Suppressor macrophage (primary cell): ENCODE measurements at places on chromosomes 2 and 18.

GRCh38 chr2:48254839-48255238 lies 275.1 kb upstream of the STON1 start:
- DNase-seq, result no peak

DNA sequence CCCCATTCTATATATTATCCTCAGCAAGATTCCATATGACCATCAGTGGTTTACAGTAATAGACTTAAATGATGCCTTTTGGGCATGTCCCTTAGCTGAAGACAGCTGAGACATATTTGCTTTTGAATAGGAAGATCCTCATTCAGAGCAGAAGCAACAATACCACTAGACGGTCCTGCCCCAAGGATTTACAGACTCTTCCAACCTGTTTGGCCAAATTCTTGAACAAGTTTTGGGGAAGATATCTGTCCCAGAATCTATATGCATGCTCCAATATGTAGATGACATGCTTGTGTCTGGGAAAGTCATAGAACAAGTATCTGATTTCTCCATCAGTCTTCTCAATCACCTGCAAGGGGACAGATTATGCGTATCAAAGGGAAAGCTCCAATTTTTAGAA lies 137.1 kb upstream of the RMP24 start:
- DNase-seq, result no peak

- no peak for DNase-seq
Measured at GRCh38 chr18:54981076-54981475, 21.8 kb upstream of the CCDC68 start.

DNA sequence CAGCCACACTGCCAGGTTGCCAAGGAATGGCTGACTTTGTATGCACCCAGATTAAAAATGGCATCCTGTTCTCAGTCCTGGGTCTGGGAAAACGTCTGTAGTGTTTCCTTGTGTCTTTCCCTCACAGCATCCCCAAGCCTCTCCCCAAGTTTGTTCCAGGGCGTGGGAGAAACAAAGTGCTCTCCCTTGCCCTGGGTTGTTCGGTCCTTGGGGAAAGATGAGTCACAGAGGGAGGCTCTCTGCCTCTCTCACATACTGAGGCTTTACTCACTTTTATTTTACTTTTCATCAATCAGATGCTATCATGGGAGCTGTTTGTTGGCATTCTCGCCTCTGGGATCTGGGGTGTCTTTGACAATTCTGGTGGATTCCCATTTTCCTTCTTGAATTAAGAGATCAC lies 492.3 kb downstream of the XIRP2 start:
- DNase-seq, result no peak

DNA sequence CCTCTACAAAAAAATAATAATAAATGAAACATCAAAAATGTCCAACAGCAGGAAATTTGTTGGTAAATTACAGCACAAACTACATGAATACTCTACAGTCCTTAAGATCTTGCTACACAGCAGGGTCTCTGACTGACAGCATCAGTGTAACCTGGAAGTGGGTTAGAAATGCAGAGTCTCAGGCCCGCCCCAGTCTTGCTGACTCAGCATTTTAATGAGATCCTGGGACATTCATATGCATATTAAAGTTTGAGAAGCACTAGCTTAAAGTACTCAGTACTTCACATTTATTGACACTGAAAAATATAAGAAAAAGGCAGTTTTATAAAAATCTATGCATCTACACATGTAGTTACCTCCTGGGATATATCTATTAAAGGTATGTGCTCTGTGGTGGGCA lies 21.7 kb downstream of the ST3GAL5 start:
- DNase-seq, result no peak

GRCh38 chr2:178233428-178233827 lies 39.1 kb downstream of the OSBPL6 start:
- DNase-seq, result no peak

- peak; percentile 91 for DNase-seq
Measured at GRCh38 chr2:85886590-85886989, 2.2 kb downstream of the ST3GAL5 start.

DNA sequence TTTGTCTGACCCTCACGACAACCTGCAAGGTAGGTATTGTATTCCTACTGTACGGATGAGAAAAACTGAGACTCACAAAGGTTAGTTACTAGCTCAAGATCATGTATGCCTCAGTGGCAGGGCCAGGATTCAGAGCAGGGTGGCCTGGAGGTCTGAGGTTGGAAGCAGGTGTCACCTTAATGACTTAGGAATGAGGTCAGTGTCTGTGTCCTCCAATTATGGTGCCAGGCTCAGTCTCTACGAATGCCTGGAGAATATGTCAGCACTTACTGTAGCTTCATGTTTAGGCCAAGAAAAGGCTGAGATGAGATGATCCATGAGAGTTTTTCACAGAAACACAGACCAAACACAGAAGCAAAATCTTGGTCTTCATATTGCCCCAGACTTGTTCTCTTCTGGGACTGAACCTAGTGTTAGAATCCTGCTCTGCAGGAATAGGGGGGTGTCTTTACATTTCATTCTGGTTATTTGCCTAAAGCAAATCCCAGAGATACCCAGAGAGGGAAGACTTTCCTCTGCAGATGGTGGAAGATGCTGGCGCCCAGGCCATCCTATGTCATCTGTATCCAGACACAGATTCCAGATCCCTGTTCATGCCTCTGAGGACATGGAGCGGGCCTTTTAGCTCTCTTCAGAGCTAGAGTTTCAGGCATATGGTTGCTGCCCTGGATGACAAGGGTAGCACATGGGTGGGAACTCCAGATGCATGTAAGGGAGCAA lies 16.3 kb upstream of the RAB10 start:
- DNase-seq, result no peak

DNA sequence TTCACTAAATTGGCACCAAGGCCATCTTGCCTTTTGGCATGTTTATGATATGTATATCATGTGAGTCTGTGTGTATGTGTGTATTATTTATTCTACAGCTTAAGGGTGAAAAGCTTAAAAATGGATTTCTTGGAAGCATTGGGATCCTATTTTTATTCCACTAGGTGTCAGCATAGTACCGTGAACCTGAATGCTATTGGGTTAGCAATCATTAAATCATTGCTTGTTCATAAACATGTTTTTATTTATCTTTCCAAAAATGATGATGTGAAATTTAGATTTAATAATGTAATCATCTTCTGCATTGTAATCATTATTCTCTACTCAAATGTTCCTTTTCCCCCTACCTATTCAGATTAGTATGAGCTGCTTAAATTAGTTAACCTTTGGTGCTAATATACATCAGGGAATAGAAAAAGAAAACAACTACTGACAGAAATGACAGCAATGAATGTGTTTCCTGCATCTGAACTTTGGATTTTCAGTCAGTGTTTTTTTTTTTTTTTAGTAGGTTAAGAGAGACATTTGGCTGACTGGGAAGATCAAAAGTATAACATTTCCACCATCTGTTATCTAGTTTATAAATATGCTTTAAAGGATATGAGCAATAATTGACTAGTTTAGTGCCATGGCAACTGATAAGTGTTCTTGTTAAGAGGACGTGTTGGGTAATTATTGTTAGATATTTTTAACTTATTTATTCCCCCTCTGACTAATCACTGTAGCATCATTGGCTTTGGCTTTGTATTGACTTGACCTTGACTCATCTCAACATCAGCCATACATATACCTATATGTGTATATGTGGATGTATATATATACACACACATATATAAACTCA lies 14.1 kb upstream of the ZSWIM2 start:
- DNase-seq, result peak; percentile 57

DNA sequence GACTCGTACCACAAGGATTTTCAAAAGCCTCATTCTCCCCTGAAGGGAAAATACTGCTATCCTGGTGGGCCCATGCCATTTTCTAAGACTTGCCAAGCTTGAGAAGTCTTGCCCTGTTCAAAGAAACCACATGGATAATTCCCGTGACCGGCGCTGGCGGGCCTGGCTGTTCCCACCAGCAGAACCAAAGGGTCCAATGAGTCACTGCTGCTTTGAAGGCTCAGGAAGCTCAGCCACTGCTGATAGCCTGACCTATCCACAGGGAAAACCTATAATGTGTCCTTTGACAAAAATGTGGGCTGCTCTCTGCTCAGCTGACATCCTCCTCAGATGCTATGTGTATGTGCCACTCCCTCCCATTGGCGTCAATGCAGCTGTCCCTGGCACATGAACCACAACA lies 137.9 kb upstream of the RAB12 start:
- DNase-seq, result no peak

- no peak for DNase-seq
Measured at GRCh38 chr18:30687501-30687900, 355.0 kb downstream of the DSC3 start.

DNA sequence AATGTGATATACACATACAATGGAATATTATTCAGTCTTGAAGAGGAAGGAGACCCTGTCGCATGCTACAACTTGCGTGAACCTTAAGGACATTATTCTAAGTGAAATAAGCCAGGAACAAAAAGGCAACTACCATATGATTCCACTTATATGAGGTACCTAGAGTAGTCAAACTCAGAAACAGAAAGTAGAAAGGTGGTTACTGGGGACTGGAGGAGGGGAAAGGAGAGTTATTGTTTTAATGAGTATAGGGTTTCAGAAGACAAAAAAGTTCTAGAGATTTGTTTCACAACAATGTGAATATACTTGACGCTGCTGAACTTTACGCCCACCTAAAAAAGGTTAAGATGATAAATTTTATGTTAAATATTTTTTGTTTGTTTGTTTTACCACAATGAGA lies 47.0 kb downstream of the CXCR4 start:
- no peak for DNase-seq

DNA sequence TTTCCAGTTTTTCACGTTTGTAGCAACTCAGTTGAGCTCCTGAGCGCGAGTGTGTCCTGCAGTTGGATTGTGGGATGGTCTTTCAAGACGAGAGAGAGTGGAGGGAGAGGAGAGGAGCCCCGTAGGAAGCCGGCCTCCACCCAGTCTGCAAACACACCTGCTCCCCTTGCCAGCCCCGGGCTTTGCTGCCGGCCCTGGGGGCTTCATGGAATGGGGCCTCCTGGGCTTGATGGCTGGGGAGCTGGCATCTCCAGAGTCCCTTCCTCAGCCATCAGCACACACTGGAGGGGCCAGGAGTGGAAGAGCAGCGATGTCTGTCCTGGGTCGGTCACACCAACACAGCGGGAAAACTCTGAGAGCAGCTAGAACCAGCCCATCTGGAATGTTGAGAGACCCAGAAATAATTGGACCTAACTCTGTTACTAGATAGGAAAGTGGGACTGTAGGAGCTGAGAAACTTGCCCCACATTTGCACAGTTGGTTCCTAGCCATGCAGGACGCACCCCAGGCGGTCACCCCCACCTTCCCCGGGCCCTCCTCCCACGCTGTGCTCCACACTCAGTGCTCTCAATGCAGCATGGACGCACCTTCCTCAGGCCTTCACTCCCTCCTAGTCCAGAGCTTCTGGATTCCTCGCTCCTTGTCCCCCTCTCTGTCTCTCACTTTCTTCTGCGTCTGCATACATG lies 69.6 kb downstream of the PTGR3 start:
- no peak for DNase-seq

GRCh38 chr2:186755066-186755465 lies 61.2 kb downstream of the FAM171B start:
- DNase-seq, result no peak

DNA sequence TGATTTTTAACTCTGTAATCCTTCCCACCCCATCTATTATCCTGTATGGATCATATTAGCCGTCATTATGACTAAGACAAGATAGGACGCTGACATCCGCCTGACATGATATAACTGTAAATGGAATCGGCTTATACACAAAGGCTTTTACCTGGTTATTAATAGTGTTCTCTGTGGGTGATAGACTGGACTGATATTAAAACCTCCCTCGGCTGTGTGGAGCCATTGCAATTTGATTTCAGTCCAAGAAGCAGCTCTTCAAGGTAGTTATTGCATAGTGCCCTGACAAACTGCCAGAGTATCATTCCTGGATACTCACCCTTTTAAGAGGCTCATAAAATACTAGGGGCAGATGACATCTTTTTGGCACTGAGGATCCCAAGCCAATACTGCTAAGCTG lies 226.1 kb upstream of the HNRNPA3 start:
- no peak for DNase-seq

DNA sequence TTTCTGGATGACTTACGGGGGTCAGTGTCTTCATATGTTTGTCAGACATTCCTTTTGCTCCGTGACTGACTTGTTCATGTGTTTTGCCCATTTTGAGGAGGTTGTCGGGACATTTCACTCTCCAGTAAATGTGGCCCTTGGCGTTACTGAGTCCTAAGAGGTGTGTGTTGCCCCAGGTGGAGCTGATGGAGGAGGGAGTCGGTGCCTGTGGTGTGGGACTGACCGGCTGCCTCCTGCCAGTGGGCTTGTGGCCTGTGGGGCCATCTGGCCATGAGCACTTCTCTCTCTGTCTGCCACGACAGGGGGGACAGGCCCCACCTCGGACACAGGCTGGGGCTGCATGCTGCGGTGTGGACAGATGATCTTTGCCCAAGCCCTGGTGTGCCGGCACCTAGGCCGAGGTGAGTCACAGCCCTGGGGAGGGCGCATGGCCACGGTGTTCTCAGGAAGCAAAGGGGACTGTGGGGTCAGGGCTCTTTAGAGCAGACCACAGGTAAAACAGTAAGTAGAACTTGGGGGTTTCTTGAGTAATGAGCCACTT lies 15.8 kb downstream of the ATG4B start:
- no peak for DNase-seq

DNA sequence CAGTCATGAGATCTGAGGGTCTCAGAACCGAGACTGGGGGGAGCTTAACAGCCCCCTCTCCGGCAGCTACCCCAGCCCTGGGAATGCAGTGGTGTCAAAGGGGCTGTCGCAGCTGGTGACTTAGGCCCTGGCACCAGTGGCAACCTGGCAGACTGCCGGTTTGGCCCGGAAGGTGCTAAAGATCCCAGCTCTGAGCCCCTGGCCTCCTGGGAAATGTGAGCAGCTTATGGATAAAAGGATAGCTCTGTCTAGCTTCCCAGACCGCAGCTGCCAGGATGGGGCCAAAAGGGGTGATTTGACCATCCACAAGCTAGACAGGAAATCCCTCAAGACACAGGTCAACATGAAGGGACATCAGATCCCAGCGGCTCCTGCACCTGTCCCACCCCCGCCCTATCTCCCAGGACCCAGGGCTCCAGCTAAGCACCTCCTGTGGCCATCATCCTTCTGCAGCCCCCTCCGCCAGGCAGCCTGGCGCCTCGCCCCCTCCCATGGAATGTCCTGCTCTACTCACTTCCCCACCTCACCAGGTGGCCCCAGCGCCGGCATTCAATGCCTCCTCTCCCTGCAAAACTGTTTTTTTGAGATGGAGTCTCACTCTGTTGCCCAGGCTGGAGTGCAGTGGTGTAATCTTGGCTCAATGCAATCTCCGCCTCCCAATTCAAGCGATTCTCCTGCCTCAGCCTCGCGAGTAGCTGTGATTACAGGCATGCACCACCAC lies 33.2 kb upstream of the EFHD1 start:
- no peak for DNase-seq

- DNase-seq, result no peak
Measured at GRCh38 chr2:221485503-221485870, 86.6 kb downstream of the EPHA4 start.

DNA sequence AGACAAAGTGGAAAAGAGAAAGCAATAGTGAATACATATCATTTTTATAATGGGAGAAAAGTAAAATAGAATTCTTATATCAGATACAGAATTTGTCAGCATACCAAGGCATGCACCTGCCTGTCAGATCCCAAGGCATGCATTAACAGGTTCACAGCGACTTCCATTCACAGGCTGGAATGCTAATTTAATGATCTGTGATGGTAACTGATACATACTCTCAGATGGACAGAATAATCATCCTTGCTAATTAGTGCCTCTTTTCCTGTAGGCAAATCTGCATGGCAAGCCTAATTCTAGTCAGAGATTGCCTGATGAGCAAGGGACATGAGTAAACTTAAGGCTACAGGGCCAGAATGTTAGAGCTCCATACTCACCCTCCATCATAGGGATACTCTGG lies 76.1 kb downstream of the PRKRA start:
- DNase-seq, result no peak

- no peak for DNase-seq
Measured at GRCh38 chr2:181916726-181917718, 25.5 kb downstream of the ITPRID2 start.
